ENCODE measurements at places on chromosomes 3 and 15.

- DNase-seq, result peak; percentile 15
Measured at GRCh38 chr3:64501298-64501906, 186.4 kb downstream of the ADAMTS9 start.

GRCh38 chr15:100769975-100770340 lies 109.7 kb upstream of the ALDH1A3 start:
- no peak for DNase-seq

DNA sequence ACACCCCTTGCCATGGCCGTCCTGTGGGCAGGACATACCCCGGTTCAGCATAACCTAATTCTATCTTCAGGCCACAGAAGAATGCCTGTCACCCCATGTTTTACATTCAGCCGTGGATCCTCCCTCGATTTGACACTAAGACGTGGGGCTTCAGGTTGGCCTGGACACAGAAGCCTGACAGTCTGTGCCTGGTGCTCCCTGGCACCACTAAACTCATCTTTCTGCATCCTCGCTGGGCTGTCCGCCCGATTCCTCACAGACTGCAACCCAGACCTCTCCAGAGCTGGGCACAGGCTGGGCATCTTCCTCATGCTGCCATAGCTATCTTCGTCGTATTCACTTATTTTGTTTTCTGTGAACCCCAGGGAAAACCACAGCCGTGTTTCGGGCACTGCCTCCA lies 117.8 kb upstream of the IQSEC1 start:
- no peak for DNase-seq

GRCh38 chr3:134718726-134719125 lies 67.9 kb upstream of the KY start:
- no peak for DNase-seq

DNA sequence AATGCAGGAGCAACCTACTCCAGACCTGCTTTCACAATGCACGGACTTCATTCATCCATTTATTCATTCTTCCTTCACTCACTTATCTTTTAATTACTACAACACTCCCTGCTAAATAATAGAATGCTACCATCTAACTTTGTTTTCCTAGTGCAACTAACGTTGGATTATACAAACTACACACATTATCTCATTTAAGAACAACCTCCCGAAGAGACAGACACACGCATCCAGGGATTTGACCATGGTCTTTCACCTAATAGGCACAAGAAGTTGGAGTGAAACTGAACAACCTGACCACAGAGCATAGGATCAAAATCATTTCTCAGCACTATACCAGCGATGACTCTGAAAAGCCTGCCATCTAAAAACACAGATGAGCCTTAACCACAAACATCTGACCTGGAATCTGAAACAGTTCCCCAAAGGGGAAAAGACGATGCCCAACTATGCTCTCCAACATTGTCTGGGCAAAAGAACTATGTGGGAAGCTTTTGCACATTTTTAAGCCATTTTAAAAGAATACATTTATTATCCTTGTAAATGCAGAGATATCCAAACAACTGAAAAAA lies 21.0 kb downstream of the ZNF385D start:
- no peak for DNase-seq

DNA sequence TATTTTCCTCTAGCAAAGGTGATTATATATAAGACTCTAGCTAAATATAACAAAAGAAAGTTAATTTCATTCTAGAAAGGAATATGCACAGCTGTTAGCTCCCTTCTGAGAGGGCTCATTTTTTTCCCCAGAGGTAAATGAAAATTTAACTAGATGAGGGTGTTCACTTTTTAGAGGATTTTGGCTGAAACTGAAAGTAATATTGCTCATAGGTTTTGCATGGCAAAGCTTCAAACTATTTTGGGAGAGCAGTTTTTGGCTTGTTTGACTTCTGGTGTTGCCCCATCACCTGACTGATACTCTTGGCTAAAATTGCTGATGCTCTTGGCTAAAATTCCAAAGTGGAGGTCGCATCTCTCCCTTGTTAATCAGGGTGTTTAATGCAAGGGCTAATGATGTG lies 311.9 kb downstream of the EDEM1 start:
- no peak for DNase-seq

DNA sequence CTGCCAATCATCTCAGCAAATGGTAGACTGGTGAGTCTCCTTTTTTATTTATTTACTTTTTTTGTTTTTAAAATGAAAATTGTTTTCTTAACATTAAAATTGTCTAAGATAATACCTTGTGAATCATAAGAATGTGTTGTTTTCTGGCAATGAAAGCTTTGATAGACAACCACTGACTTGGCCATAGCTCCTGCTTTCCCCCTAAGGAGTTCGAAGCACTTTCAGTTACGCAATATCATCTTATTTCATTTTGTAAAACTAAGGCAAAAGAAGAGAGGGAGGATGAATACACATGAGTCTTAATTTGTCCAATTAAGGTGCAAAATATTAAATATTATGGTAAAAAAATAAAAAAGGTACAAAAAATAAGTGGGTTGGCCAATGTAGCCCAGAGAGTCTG lies 74.8 kb upstream of the PLCL2 start:
- DNase-seq, result no peak

DNA sequence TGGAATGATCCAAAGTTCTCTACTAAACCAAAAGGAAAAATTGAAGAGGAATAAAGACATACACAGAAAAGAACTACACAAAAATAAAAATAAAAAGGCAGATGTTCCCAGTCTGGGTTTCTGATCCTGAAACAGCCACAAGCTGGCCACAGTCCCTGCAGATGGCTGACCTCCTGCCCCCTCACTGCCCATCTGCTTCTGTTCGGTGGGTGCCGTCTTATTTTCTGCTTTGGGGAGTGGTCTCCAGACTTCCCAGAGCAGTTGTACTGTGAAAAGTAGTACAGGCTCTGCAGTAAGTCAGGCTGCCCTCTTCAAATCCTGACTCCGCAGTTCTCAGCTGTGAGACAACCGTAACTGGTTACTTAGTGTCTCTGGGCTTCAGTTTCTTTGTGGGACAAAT lies 94.5 kb downstream of the ARNT2 start:
- no peak for DNase-seq

Measured in neural progenitor cell (in vitro differentiated cells).